ENCODE measurements at places on chromosomes 16 and 17.

GRCh38 chr17:76326306-76326705, 18.2 kb upstream of the QRICH2 start:
- DNase-seq, result no peak

DNA sequence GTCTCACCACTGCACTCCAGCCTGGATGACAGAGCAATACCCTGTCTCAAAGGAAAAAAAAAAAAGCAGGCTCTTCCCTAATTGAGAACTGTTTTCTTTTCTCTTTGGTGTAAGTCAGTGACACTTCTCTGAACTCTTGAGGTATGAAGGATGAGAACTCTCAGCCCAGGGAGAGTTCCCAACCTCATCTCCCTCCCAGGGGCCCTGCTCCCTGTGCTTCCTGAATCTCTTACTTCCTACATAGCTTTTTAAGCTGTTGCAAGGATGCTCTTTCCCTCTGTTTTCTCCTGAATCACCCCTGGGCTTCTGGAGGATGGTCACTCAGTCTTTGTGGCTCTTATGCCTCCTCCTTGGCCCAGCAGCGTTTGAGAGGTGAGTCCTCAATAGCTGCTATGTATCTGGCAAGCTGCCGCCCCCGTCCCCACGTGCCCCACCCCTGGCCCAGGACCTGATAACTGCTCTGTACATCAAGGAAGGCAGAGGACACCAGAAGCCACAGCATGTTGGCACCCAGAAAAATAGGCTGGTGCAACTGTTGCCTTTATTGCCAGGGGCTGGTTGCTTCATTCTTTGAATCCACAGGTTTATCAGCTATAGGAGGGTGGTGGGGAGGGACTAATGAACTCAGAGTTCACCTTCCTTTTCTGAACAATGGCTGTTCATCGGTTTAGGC, 24.0 kb downstream of the IGF2BP1 start:
- no peak for DNase-seq

GRCh38 chr16:56336711-56337110, 88.6 kb downstream of the AMFR start:
- no peak for DNase-seq

DNA sequence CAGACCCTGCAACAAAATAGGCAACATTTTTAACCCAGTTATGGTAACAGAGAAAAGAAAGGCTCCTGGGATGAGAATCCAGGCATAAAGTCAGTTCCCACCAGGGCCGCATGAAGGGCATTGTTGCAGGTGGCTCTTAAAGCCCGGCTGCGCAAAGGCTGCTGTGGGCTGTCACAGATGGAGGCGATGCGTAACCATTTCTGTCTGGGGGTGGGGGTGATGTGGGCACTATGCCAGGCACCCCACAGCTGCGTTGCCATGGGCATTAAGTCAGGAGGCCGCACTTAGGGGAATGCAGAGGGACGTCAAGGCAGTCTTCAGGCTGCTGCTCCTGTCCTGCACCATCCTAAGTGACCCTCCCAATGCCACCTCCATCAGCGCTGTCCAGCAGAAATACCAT, 228.4 kb downstream of the CPPED1 start:
- no peak for DNase-seq

DNA sequence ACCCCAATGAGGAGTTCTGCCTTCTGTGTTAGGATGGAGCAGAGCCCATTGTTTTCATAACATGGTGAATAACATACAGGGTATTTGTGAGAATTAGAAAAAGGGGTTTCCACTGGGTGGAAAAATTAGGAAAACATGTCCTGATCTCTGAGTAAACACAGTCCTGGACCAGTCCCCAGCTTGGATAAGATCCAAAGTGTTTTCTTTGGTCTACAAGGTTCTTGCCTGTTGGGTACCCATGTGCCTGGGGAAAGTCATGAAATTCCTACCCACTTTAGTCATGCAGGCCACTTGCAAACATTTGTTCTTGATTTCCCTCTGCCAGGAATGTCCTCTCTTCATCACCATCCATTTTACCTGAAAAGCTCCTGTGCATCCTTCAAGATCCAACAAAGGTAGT, 164.8 kb upstream of the DYNLRB2 start:
- no peak for DNase-seq

GRCh38 chr17:78781104-78781892, 775 bp downstream of the CYTH1 start:
- peak; percentile 47 for DNase-seq

DNA sequence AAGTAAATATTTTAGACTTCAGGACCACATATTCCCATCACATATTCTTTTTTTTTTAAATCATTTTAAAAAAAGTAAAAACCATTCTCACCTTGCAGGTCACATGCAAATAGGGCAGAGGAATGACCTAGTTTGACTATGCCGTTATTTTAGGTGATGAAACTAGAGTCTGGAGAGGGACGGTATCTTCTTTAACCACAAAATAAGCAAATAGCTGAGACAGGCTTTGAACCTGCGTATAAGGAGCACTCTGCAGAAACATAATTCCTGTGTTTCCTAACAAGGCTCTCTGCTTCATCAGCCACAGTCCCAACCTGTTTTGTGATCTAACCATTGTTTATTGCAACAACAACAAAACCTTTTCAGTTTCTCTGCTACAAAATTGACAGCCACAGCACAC, 121.5 kb downstream of the PCTP start:
- no peak for DNase-seq

DNA sequence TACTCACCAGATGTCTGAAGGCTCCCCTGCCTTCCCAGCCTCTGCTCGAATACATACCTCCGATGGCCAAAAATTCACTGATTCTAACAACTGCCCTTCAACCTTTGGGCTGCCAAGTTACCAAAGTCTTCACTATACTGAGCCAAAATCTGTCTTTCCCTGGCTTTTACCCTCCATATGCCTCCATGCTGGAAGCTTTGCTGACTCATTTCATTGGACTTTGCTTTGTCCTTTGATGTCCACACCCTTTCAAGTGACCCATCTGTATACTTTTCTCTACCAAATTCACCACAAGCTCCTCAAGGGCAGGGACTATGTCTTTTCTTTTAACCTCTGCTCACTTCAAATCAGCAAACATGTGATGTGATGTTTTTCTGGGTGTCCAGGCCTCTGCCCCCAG, 21.0 kb upstream of the MTMR4 start:
- DNase-seq, result no peak

DNA sequence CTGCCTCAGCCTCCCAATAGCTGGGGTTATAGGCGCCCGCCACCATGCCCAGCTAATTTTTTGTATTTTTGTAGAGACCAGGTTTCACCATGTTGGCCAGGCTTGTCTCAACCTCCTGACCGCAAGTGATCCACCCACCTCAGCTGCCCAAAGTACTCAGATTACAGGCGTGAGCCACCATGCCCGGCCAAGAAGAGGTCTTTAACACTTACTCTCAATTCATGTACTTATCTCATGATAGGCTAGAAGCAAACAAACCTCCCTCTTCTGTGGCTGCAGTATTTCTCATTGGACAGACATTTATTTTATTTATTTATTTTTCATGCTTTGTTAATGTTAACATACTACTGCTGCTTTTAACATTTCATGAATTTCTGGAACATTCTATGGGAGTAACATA, 7.0 kb upstream of the NT5C start:
- DNase-seq, result no peak

GRCh38 chr17:43554857-43555256, 8.7 kb upstream of the ETV4 start:
- no peak for DNase-seq

DNA sequence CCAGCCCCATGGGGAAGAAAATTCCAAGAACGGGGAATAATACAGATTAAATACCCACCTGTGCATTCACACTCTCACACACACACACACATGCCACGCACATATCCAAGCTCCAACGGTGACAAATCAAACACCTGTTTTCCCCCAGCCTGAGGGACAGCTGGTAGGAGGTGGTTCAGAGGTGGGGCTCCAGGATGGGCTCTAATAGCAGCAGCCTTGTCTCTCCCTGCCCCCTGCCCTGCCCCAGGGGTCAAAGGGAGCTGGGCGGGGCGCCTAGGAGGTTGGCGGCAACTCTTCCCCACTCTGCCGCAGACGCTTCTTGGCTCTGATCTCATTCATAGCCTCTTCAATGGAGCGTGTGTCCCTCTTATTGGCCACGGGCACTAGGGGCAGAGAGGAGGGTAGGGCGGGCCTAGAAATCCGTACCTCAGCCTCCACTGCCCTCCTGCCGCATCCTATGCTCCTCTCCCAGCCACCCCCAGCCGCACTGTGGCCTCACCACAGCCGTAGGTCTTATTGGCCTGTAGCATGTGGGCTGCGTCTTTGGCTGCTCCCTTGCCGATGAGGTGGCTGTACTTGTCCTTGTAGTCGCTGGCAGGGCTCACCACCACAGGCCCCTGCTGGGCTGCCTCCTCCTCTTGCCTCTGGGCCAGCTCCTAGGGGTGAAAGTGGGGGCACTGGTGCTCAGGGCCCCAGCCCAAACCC, 8.2 kb downstream of the SPAG7 start:
- DNase-seq, result no peak

DNA sequence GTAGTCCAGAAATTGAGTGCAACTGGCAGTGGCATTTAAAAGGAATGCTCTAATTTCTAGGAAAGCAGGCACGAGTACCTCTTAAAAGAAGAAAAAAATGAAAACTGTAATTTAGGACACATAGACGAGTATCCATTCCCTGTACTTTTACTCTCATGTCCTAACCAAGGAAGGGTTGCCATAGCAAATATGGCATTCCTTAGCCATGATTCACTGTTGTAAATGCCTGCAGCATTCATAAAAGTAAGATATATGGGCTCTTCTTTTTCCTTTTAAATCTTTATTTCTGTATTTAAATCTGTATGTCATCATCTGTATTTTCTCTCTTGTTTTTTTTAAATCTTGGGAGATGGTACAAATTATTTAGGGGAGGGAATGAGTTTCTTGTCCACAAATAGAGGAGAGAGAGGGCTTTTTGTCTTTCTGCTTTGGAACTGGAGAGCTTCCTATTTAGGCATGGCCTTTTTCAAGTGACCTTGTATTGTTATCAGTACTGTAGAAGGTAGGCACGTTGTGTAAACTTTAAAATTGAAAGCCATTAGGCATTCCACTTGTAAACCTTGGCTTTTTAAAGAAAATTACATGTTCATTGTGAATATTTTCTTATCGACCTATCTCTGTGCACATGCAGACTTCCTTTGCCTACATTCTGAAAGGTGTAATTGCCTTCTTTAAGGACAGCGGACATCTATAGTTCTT, 50.0 kb downstream of the TENT4B start:
- no peak for DNase-seq

- DNase-seq, result no peak
Measured at GRCh38 chr16:14528306-14528705, 101.8 kb downstream of the PARN start.

DNA sequence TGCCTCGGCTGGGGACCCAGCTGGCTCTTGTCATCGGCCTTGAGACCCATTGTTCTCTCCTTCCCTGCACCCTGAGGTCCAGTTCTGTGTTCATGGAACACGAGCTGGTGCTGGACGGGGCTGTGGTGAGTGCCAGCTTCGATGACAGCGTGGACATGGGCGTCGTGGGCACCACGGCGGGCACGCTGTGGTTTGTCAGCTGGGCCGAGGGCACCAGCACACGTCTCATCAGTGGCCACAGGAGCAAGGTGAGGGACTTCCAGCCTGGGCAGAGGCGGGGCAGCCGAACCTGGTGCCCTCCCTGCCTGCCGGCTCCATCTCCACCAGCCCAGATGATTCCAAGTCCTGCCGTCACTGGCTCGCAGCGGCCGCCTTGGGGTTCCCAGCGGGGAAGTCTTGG, 5.3 kb upstream of the RHOT2 start:
- DNase-seq, result no peak

DNA sequence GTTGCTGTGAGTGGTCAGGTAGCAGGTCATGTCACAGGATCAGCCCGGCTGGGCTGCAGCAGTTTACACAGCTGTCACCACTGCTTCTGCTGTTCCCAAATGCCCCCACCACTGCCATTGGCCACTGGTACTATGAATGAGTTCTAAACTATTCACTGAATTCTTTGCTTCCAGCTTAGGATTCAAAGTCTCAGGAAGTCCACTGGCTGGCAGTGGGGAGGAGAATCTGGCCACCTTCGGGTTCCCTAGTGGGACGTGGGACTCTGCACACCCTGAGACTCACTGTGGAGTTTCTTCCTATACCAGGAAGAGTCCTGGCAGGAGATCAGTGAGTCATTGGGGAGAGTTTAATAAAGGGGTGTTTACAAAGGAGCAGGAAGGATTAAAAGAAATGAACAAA, 6.9 kb downstream of the MT1X start:
- no peak for DNase-seq

GRCh38 chr17:79777120-79777893, 641 bp upstream of the CBX2 start:
- no peak for DNase-seq

- DNase-seq, result no peak
Measured at GRCh38 chr16:77344341-77344740, 90.5 kb downstream of the ADAMTS18 start.

DNA sequence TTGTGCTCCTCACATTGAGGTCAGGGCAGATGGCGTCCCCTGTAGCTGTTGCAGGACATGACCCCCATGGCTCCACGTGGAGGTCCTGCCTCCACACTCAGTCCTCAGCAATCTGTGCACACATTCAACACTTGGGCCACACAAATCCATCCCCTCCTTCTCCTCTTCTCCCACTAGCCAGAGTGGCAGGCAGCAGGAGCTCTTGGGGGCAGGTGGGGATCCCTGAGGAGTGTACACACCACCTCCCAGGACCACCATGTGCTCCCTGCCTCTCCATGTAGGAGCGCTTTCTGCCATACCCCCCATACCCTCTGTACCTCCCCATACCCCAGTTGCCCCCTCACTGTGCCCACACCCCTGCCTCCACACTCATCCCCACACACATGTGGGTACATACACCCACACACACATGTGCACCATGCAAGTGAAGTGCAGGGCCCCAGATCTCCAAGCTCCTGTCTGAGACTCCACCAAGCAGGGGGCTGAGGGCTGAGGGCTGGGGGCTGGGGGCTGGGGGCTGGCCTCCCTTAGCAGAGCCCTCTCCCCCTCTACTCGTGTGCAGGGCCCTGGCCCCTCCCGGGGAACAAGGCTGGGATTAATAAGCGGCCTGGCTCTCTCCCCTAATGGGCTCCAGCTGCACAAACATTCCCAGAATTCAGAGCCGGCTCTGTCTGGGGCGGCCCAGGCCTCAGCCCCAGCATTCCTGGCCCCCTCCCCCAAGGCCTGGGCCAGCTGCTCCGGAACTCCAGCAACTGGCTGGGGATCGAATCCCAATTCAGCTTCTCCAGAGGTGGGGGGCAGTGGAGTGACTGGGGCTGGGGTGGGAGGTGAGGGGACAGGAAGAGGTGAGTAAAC, 48.2 kb upstream of the MEIOC start:
- DNase-seq, result no peak

DNA sequence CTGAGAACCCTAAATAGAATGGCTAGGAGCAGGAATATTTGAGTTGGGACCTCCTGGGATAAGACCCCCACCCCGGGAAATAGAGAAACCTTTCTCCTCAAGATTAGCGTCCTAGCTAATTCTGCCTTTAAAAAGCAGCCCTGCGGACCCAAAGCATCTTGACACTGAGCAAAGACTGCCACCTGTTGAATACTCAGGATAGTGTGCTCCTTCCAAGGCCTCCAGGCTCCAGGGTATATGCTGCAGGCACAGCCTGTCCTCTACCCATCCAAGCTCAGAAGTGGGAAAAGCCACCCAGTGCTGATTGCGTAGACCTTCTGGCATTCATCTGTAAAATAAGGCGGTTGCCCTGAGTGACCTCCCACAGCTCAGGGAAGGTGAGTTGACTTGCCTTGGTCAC, 456.2 kb upstream of the DYNLRB2 start:
- peak; percentile 15 for DNase-seq

Data from stimulated activated CD4-positive, alpha-beta T cell treated with anti-CD3 and anti-CD28 coated beads, Interleukin-4, amount 100 ng/mL, for 24 hours (primary cell).